ENCODE measurements at places on chromosomes 6 and 20.

DNA sequence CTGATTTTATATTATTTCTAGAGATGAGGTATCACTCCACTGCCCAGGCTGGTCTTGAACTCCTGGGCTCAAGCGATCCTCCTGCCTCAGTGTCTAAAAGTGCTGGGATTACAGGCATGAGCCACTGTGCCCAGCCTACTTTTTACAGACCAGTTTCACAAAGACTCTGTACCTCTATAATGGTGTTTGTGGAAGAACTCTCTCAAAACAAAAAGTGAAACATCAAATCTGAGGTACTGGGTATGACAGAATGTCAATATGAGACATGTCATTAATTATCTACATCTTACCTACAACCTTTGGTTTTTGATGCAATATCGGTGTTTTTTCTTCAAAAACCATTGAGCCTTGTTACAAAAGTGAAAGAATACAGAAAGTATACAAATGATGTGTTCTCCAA is 49.4 kb upstream of the MCM9 start:
- no peak for DNase-seq

- DNase-seq = no peak
These were observed 106.4 kb downstream of the BMP7 start for GRCh38 chr20:57159945-57160610.

DNA sequence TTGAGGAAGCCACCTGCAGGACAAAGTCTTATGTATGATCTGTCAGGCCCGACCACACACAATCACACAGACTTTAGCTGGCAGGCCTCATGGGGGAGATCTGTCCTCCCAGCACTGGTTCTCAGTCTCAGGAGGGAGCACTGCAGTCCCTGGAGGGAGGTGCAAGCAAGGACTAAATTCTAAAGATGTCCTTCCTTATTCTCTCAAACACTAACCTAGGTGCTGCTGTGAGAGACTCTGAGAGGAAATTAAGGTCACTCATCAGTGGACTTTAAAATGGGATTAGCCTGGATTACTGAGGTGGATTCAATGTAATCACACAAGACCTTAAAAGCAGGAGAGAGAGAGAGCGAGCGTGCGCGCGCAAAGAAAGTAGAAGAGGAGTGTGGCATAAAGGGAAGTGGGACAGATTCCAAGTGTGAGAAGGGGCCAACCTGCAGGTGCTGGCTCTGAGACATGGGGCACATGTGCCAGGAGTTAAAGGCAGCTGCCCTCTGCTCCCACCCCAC is 14.3 kb downstream of the GLO1 start:
- DNase-seq = no peak

DNA sequence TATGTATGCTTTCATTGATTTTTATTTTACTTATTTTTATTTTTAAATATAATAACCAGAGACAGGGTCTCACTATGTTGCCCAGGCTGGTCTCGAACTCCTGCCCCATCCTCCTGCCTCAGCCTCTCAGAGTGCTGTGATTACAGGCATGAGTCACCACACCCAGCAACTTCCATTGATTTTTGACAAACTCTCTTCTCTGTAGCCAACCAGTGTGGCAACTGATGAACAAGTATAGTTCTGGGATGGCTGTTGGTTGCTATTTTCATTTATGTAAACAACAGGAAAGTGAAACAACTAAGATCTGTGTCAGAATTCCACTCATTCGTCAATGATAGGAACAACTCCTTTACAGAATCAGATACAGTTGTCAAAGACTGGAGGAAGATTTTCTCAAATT is 356.7 kb upstream of the JARID2 start:
- DNase-seq = no peak

DNA sequence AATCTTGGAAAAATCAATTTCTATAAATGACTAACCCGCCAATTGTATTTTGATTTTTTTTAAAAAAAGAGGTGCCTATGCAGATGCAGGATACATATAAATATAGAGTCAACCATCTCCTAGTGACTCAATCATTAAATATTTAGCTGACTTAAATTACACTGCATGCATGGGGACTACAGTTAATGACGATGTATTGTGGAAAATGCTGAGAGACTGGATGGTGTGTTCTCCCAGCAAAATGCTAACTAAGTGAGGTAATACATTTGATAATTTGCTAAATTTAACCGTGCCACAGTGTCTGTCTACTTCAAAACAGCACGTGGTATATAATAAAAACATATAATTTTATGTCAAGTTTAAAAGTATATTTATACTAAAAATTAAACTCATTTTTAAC is 341.6 kb downstream of the PRKN start:
- no peak for DNase-seq

GRCh38 chr6:159687341-159687740 is 5.7 kb downstream of the SOD2 start:
- no peak for DNase-seq

DNA sequence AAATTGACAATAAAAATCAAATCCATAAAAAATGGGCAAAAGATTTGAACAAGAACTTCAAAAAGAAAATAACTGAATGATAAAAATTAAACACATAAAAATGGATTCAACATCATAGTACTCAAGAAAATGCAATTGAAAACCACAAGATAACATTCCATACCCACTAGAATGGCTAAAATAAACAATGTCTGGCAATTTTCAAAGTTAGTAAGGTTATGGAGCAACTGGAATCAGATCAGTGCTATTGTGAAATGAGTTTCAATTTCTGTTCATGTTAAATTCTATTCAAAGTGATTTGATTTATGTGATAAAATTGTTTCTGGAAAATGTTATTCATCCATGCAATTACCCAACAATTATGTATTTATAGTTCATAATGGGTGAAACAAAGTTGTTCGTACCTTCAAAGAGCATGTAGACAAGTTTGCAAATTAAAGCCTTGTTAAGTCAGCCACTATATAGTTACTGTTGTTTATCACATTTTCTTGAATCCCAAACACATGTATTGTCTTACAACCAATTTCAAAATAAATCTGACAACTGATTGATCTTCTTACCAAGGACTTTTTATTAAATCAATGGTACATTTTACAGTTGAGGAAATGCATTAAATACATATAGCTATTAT is 151.5 kb upstream of the CENPW start:
- no peak for DNase-seq
